Effector memory CD4-positive, alpha-beta T cell (primary cell): ENCODE measurements at places on chromosomes 3 and 15.

GRCh38 chr3:53842436-53843194 is 3.6 kb downstream of the CHDH start:
- no peak for DNase-seq

- no peak for DNase-seq
Measured at GRCh38 chr15:49863431-49864224, 242.8 kb downstream of the DTWD1 start.

DNA sequence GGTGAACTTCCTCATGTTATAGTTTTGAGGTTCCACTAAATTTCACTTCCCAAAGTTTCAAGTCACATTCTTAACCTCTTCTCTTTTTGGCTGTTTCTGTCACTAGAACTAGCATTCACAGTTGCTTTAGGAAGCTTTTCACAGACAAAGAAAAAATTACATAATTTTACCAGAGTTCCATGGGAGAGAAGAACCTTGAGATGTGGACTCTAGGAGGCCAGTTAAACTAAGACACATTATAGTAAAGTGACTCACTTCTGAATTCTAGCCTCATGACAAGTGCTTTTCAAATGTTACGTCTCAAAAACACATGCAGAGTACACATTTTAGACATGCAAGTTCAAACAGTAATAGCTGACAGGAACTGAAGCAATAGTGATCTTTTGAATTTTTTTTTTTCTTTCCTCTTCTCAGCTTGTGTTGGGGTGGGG is 39.9 kb upstream of the LRTM1 start:
- DNase-seq = no peak

DNA sequence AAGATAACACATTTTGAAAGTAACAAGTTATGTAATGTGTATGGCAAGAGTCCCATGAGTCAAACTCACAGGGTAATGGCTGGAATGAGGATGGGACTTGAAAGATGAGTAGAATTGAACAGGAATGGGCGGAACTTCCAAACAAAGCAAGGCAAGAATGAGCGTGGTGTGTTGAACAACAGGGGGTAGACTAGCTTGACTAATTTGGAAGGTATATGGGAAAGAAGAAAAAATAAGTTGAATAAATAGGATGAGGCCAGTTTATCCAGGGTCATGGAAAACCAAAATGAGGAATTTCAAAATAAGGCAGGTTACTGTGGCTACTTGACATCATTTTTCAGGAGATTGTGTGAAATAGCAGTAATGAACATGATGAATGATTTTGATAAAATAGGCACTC is 2.5 kb upstream of the DPH6 start:
- DNase-seq = no peak

GRCh38 chr3:128803307-128803706 is 76.1 kb upstream of the ACAD9 start:
- DNase-seq = no peak

DNA sequence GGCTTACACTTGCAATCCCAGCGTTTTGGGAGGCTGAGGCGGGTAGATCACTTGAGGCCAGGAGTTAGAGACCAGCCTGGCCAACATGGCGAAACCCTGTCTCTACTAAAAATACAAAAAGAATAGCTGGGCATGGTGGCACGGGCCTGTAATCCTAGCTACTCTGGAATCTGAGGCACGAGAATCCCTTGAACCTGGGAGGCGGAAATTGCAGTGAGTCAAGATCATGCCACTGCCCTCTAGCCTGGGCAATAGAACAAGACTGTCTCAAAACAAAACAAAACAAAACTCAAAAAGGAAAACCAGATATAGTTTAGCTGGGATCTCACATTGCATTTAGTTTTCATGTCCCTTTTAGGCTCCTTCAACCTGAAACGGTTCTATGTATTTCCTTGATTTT is 2.9 kb upstream of the USP50 start:
- no peak for DNase-seq

- DNase-seq = no peak
Measured at GRCh38 chr3:127296959-127297358, 9.1 kb upstream of the PRR20G start.

DNA sequence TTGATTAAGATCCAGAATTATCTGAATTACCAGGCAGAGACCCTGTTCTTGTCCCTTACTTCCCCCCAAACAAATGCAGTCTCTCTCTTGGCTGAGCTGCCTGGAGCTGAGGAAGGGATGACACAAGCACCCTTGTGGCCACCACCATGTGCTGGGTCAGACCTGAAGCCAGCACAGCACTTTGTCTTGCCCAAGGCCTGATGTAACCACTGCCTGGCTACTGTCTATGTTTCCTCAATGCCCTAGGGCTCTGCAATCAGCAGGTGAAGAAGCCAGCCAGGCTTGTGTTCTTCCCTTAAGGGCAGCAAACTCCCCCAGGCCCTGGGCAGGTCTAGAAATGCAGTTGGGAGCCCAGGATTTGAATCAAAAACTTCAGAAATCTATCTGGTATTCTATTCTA is 15.8 kb upstream of the CASR start:
- DNase-seq = no peak

GRCh38 chr3:9111866-9112265 is 137.6 kb downstream of the SRGAP3 start:
- DNase-seq = no peak
